ENCODE measurements at places on chromosomes 7 and 10. TPM values are rescaled to one million over a fixed set of nuclear protein-coding genes. Genes with fewer than 3 reads are reported as not detected.

Gene REEP3
- 59.8 TPM for total RNA-seq

Gene AQP1
- 1.6 TPM for total RNA-seq

GRCh38 chr7:157007470-157008066 lies 2.9 kb downstream of the MNX1 start:
- DNase-seq: no peak

DNA sequence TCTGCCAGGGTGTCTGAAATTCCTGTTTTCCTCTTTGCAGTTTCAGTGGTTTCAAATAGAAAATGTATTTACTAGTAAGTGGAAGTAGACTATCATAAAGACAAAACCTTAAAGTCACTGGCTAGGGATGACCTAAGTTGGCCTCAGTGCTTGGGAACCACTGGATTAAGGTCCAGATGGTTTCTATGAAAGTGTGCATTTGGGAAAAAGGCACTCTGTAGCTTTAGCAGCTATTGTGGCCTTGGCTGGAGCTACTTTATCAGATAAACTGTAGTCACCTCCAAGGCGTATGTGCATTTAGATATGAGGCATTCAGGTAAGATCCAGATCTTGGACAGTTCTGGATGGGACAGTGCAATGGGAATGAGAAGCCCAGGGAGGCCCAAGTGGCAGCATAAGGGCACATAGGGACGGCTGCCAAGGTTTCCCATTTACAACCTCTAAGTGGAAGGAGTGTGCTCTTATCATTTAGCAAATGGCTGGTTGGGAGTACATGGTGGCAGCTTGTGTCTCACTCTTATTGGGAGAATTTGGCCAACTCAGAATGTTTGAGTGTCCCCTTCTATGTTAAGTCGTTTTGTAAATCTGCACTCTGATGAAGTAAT lies 185.6 kb downstream of the LRMDA start:
- no peak for DNase-seq

DNA sequence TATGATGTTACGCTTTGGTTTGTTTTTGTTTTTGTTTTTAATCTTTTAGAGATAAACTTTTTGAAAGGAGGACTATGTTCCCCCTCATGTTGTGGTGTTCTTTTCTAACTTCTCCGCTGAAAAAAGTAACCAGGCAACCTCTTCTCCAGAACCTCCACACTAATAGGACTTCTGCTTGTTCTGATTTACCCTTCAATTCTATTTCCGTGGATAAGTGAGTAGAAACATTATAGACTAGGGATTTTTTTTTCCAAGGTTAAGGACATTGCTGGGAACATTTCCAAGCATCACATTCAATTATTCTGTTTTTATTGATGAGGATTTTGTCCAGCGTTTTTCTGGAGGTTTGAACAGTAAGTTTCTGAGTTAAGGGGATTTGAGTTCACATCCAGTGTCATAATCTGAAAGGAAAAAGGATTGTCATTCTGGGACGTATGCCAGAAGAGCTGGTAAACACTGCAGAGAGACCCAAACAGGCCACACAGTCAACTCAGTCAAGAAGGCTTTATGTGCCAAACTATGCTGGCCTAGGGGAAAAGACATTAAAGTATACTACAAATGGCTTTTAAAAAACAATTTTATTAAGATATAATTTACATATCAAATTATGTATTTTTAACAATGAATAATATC lies 28.3 kb upstream of the RALA start:
- no peak for DNase-seq

GRCh38 chr7:6130007-6130587 lies 98.9 kb downstream of the ANKRD61 start:
- DNase-seq: no peak

DNA sequence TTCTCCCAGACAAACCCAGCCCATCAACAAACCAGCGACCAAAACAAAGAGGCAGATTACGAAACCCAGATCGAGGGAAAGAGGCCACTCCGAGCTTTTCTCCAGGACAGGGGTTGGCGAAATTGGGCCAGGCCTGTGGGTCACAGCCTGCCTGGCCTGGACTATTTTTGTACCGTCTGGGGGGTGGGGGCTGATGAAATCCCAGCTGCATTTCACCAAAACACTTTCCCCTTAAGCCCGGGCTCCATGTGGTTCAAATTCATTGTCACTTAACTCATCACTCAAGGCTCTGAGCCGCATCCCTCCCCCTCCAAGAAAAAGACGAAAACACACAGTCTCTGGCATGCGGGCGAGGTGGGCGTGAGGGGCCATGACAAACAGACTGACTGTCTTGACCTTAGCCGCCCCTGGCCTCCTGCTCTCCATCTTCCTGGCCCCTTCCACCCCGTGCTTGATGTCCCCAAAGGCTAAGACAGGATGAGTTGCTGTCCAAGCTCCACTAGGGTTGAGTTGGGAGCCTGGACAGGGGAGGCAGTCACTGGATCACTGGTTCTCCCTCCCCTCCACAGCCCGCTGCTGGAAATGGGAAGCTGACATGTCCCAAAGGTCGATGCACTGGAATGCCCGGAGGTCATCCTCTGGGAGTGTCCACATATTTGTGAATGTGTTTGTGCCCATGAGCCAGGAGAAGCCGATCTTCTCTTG lies 19.2 kb downstream of the TMEM270 start:
- DNase-seq: no peak

GRCh38 chr10:76451911-76452310 lies 1020.5 kb downstream of the LRMDA start:
- DNase-seq: no peak

DNA sequence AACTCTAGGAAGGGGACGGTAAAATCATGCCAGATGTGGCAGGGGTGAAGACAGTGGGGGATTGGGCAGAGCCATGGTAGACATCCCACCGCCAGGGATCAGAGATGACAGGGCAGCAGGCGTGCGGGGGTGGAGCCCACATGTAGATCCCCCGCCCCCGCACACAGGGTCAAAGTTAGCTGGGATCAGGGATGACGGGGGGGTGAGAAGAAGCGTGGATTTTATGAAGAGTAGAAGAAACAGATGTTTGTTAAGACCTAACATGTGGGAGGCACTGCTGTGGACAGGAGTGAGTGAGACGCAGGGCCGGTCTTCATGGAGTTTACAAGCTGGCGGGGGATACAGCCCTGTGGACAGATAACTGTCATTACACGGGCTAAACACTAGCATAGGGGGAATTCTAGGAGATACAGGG lies 154.0 kb upstream of the KLF14 start:
- DNase-seq: no peak

DNA sequence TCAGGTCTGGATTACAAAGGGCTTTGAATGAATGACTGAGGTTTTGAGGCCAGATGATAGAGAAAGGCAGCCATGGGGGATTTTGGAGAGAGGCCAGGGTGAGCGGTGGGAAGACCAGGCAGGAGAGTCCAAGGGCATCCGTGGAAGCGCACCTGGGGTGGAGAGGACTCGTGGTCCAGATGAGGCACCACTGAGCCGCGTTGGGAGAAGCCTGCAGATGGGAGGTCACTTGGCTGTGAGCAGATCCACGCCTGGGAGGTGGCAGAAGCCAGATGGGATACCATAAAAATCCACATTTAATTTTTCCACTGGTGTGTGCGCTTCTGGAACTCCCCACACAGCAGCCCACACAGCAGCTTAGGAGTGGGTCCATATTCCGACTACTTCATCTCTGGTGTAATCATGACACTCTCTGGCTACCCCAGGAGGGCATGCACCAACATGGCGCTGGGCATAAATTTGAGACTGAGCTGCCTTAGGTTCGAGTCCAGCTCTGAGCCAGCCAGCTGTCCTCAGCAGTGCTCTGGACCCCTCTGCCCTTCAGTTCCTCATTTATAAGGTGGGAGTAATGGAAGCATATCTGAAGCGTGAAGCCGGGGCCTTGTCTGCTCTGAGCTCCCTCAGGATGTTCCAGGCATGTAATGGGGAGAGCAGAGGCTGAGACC lies 90.2 kb upstream of the FAM20C start:
- no peak for DNase-seq

DNA sequence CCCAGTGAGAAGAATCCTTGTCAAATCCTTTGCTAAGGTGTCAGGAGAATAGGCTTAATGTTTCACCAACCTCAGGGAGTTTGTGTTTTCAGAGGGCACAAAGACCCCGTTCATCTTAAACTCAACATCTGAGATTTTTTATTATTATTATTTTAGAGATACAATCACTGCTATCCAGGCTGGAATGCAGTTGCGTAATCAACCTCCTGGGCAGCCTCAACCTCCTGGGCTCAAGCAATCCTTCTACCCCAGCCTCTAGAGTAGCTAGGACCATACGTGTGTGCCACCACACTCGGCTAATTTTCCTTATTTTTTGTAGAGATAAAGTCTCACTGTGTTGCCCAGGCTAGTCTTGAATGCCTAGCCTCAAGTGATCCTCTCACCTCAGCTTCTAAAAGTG lies 599.2 kb downstream of the KCNMA1 start:
- DNase-seq: no peak

GRCh38 chr7:131111792-131112191 lies 215.9 kb upstream of the MKLN1 start:
- DNase-seq: no peak

DNA sequence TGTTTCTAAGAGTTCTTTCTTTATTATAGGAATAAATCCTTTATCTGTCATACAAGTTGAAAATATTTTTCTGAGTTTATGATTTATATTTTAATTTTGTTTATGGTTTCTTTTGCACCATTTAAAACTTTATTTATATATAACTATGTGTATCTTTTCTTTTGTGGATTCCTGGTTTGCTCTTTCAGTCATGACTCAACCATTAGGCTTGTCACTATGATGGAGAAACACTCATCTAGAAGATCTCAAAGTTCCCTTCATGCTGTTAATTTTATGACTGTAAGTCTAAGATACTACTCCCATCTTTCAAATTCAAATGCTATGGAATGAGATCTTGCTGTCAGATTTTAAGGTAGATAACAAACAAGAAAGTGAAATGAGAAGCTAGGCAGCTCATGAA lies 199.5 kb downstream of the INHBA start:
- DNase-seq: no peak

DNA sequence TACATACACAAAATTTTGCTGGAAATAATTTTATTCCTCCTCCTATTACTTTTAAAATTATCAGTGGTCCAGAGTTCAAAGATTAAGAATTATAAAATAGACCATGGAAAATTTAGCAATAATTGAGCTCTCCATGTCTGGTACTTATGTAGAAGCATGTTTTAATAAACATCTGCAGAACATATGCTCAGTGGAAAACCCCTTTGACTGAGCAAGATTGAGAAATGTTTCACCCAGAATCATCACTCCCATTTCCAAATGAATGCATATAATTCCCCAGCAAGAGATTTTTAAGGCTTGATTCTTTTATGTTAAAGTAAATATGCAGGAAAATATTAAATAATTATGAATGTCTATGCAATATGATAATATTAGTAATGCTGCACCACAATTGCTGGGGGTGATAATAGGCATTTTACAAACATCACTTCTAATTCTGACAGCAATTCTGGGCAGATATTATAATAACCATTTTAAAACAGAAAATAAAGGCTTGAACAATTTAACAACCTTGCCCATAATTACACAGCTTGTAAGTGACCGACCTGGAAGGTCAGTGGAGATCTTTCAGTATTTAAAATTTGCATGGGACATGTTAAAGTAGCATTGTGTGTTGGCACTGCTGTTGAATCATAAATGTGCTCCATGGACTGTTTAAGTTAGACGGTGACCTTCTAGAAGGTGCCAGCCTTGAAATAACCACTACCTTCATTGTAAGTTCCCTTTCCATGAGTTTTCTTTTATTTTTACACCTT lies 45.6 kb upstream of the TES start:
- no peak for DNase-seq

DNA sequence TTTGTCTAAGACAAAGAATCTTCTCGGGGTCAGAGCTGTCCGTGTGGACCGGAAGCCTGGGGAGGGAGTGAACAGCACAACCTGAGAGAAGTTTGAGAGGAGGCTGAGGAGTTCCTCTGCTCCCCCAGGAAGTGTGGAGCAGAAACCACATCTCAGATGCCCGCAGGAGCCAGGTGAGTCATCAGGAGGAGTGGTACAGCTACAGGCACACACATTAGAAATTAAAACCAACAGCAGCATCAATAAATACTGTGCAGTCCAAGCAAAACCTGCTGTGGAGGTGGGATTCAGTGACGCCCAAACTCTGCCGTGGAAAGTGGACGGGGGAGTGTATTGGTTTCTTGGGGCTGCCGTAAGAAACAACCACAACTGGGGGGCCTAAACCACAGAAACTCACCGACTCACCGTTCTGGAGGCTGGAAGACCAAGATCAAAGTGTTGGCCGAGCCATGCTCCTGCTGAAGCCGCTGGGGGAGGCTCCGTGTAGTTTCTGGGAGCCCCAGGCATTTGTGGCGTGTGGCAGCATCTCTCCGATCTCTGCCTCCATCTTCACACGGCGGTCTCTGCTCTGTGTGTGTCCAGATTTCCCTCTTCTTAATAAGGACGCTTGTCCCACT lies 31.2 kb upstream of the GARS1 start:
- DNase-seq: no peak

DNA sequence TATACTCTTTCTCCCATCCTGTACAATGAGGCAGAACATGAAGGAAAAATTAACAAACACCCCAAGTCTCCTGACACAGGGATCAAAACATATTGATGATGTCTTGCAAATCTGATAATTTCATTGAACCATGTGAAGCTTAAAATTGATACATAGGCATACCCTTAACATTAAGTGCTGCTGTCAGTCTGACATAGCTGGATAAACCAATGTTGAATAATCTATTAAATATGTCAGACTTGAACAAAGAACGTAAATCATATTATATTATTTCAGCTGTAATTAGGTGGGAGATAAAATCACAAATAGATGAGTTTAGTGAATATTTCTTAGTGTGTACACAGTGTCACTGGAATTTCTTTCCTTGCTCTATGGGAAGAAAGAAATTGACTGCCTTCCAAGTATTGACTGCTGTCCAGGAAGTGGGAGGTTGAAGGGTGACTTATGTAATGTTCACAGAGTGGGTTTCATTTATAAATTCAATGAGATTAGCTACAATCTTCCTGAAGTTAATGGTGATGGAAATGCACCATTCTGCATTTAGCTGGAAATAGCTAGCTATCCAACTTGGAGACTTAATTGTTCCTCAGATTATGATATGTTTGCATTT lies 170.8 kb downstream of the AUTS2 start:
- no peak for DNase-seq

GRCh38 chr7:33804140-33804660 lies 101.1 kb upstream of the BMPER start:
- no peak for DNase-seq

GRCh38 chr7:2276107-2276506 lies 34.1 kb downstream of the NUDT1 start:
- no peak for DNase-seq

GRCh38 chr7:76293407-76293901 lies 9.0 kb upstream of the HSPB1 start:
- no peak for DNase-seq

DNA sequence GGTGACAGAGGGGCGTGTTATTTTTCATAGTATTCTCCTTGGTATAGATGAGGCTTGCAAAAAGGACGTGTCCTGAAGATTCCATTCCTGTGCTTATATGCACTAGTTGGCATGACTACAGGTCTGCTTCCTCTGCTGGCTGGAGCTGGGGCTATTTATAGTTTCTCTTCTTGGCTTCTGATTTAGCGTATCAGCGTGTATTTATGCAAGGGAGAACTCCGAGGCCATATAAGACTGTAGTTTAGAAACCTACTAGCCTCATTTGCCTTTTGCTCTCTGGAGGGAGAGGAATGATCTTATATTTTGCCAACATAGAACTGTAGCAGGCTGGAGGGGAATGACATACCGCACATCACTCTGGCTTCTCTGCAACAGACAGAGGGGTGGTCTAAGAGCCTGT lies 39.7 kb downstream of the CACNB2 start:
- DNase-seq: no peak

GRCh38 chr10:50651808-50652207 lies 28.1 kb upstream of the SGMS1 start:
- no peak for DNase-seq

Data from kidney epithelial cell (primary cell).